ENCODE measurements at places on chromosomes 6 and 20.

GRCh38 chr20:17655865-17656479 is 26.1 kb downstream of the RRBP1 start:
- peaks cover 65% of the 10 kb centered on the region for H3K36me3 ChIP-seq
- peak; percentile 69 for DNase-seq
- no peak overlapping the region for H3K27ac ChIP-seq
- H3K27me3 ChIP-seq: no peaks in the 10 kb centered on the region
- H3K4me3 ChIP-seq: no peak overlapping the region

- no peak overlapping the region for H3K27ac ChIP-seq
- no peaks in the 10 kb centered on the region for H3K27me3 ChIP-seq
- no peak for DNase-seq
- no peaks in the 10 kb centered on the region for H3K36me3 ChIP-seq
- no peak overlapping the region for H3K4me3 ChIP-seq
- no peaks in the 10 kb centered on the region for H3K4me1 ChIP-seq
Observed at GRCh38 chr6:145863366-145863765, 48.8 kb upstream of the FBXO30 start.

GRCh38 chr6:32945108-32945760 is 4.4 kb upstream of the HLA-DMB start:
- H3K4me1 ChIP-seq: no peaks in the 10 kb centered on the region
- H3K27ac ChIP-seq: no peak overlapping the region
- DNase-seq: no peak
- H3K27me3 ChIP-seq: no peaks in the 10 kb centered on the region

- no peak overlapping the region for H3K4me3 ChIP-seq
- peaks cover 78% of the 10 kb centered on the region for H3K36me3 ChIP-seq
- H3K27me3 ChIP-seq: no peaks in the 10 kb centered on the region
Observed at GRCh38 chr20:62133051-62133845, 9.9 kb downstream of the PSMA7 start.

- no peak overlapping the region for H3K4me3 ChIP-seq
- H3K27ac ChIP-seq: no peak overlapping the region
- H3K36me3 ChIP-seq: no peaks in the 10 kb centered on the region
- DNase-seq: no peak
- H3K4me1 ChIP-seq: peaks cover 10% of the 10 kb centered on the region
Observed at GRCh38 chr6:138570725-138571029, 71.4 kb upstream of the NHSL1 start.

DNA sequence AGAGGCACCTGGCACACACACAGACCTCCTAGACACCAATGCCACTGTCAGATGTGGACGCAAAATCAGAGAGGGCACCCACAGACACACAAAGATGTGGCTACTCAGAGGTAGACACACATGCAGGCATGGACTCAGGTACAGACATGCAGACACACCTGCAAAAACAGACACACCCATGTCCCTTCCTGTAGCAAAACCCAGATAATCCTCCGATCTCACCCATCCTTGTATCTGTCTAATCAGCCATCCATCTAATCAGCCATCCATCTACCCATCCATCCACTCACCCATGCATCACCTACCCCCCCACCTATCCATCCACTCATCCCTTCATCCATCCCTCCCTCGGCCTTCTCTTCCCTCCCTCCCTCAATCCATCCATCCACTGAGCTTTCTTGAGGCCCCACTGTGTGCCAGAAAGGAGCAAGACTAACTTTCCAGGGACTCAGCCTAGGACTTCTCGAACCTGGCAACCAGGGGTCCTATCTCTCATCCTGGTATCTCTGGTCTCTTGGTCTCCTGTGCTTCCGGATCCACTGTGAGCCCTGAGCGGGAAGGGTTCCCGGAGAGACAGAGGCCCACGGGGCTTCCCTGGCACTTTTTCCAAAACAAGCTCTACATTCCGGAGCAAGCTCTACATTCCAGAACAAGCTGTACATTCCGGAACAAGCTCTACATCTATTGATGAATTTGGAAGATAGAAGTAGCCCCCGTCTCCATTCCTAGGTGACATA is 1.1 kb upstream of the TGM2 start:
- no peaks in the 10 kb centered on the region for H3K27me3 ChIP-seq
- peak overlapping the region; percentile 95 for H3K27ac ChIP-seq
- DNase-seq: peak; percentile 67
- H3K4me1 ChIP-seq: peaks cover 66% of the 10 kb centered on the region
- peaks cover 11% of the 10 kb centered on the region for H3K36me3 ChIP-seq
- H3K4me3 ChIP-seq: no peak overlapping the region

DNA sequence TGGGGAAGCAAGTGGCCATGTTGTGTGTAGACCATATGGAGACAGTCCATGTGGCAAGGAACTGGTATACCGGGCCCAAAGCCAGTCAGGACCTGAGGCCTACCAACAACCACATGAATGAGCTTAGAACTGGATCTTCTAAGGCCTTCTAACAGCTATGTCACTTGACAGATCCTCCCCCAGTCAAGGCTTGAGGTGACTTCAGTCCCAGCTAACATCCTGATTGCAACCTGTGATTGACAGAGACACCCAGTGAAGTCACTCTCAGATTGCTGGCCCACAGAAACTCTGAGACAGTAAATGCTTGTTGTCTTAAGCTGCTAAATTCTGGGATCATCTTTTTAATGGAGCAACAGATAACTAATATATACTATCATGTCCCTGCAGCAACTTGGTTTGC is 32.9 kb downstream of the AHI1 start:
- H3K27me3 ChIP-seq: no peaks in the 10 kb centered on the region
- H3K27ac ChIP-seq: no peak overlapping the region
- DNase-seq: no peak
- no peaks in the 10 kb centered on the region for H3K4me1 ChIP-seq

- no peak for DNase-seq
- no peaks in the 10 kb centered on the region for H3K36me3 ChIP-seq
- H3K27ac ChIP-seq: no peak overlapping the region
- no peaks in the 10 kb centered on the region for H3K27me3 ChIP-seq
- no peak overlapping the region for H3K4me3 ChIP-seq
Observed at GRCh38 chr20:4192378-4193068, 177.2 kb upstream of the RNF24 start.

- peaks cover 8% of the 10 kb centered on the region for H3K4me1 ChIP-seq
- H3K27me3 ChIP-seq: no peaks in the 10 kb centered on the region
- no peaks in the 10 kb centered on the region for H3K36me3 ChIP-seq
- H3K4me3 ChIP-seq: no peak overlapping the region
- DNase-seq: no peak
Observed at GRCh38 chr6:3450888-3451287, 6.0 kb downstream of the SLC22A23 start.

DNA sequence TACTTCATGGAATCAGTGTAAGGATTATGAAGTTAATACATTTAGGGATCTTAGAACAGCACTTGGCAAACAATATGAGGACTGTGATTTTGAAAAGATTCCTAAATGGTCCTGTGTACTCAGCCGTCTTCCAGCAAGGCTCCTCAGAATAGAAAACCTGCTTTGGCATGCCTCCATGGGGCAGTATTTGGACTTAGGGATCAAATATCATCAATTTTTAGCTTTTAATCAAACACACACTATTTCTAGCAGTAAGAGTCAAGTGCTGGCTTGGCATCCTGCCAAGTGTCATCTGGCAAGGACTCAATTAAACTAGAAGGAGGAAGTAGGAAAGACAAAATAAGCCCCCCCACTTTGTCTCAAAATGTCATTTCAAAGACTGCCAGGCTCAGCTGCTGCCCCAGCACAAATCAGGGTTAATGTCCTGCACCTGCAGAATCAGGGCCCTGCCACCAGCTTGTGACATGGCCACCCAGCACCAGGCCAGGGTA is 40.8 kb downstream of the IYD start:
- H3K4me1 ChIP-seq: no peaks in the 10 kb centered on the region
- H3K36me3 ChIP-seq: no peaks in the 10 kb centered on the region
- peaks cover 3% of the 10 kb centered on the region for H3K27me3 ChIP-seq
- no peak for DNase-seq
- H3K4me3 ChIP-seq: no peak overlapping the region
- H3K27ac ChIP-seq: no peak overlapping the region

DNA sequence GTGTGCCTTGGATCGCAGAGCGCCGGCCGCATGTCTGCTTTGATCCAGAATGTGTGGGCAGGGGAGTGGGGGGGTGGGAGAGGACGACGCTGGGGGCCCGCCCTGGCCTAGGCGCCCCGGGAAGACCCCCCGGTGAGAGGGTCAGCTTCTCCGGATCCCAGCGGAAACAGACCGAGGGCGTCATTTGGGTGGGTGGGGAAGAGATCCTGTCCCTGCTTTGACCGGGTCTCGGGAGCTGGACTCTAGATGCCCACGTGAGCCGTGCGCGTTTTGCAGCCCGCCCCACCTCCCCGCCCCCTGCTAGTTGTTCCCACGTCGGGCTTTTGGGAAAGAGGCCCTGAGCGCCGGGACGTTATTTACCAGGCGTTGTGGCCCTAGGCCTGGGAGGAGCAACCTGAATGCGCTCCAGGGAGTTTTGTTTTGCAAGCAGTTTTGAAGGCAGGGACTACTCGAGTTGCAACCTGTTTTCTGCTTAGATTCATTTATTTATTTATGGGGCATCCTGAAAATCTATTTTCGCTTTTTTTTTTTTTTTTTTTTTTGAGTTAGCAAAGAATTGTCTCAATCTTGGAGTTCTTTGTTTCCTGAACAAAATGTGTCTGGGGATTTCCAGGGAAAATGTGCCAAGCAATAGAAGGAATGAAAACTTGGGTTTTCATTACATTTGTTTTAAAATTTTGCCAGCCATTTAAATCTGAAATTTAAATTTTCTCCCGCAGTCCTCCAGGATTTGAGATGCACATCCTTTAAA is 1.6 kb downstream of the DSP start:
- peaks cover 18% of the 10 kb centered on the region for H3K4me1 ChIP-seq
- H3K27me3 ChIP-seq: no peaks in the 10 kb centered on the region
- peak overlapping the region; percentile 93 for H3K4me3 ChIP-seq
- H3K27ac ChIP-seq: peak overlapping the region; percentile 96
- peaks cover 2% of the 10 kb centered on the region for H3K36me3 ChIP-seq
- DNase-seq: peak; percentile 96

- no peaks in the 10 kb centered on the region for H3K4me1 ChIP-seq
- H3K27me3 ChIP-seq: no peaks in the 10 kb centered on the region
- peaks cover 7% of the 10 kb centered on the region for H3K36me3 ChIP-seq
- no peak for DNase-seq
- H3K4me3 ChIP-seq: no peak overlapping the region
Observed at GRCh38 chr6:87522686-87523085, 49.9 kb downstream of the SLC35A1 start.

GRCh38 chr6:132490024-132490423 is 22.9 kb downstream of the STX7 start:
- H3K27me3 ChIP-seq: no peaks in the 10 kb centered on the region
- no peaks in the 10 kb centered on the region for H3K36me3 ChIP-seq
- H3K4me3 ChIP-seq: no peak overlapping the region
- H3K27ac ChIP-seq: no peak overlapping the region
- DNase-seq: peak; percentile 12

Data from trophoblast cell (in vitro differentiated cells and primary cell).